ENCODE measurements at places on chromosomes 6 and 20.

DNA sequence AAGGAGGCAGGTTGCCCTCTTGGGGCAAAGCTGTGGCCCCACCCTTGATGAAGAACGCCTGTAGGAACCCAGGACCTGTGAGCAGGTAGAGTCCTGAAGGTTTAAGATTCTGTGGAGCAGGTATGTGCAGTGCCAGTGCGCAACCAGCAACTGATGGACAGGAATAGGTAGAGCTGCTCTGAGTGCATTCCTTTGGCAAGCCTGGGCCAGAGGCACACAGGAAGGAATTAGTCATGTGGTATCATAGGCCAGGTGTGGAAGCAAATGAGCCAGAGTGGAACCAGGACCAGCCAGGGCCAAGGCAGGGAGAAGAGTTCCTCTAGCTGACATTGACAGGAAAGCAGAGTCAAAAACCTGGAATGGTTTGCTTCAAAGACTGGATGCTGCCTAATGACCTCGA lies 1.4 kb upstream of the KHDC1 start:
- no peak for DNase-seq

- DNase-seq = no peak
These were observed 68.7 kb upstream of the FBXO30 start for GRCh38 chr6:145883263-145883662.

DNA sequence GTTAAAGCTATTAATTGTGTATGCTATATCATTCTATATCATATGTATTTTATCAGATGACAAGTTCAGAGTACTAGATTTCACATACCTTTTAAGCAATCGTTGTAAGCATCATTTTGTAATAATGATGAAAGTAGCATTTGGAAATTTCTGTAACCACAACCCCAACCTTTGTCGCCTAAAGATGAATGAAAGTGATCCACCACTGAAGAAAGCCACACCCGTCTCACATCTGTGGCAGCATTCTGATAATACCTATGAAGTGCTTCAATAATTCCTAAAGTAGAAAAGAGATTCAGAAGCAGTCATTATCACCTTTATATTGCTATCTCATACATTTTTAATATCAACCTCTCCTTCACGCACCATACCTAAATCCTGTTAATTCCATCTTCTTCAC lies 16.6 kb downstream of the ZUP1 start:
- DNase-seq = no peak

DNA sequence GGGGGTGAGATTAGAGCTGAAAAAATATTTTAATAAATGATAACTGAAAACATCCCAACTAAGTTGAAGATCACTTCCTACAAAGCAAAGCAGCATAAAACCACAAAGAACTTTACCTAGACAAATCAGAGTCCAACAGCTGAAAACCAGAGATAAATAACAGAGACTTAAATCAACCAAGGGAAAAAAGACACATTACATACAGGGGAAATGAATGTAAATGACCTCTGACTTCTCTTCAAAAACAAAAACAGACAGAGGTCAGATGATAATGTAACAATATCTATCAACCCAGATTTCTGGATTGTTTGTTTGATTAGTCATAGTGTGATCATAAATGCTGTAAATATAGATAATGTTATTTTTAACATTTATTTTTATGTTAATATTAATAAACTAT lies 782.8 kb downstream of the TFAP2A start:
- DNase-seq = no peak

DNA sequence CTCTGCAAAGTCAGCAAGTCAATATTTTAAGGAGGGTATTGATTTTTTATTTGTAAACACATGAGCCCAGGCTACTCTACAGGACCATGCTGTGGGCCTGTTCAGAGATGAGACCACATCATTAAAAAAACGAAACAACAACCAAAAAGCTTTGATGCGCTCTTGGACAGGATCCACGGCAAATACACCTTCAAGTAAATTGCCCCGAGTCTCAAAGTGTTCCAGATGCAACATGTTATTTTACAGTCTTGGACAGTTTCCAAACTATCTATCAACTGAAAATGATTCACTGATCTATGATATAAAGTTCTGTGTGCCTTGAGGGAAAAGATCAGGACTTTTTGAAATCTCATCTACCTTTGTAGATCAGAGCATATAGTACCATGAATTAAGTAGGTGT lies 25.8 kb upstream of the CARMIL1 start:
- no peak for DNase-seq

DNA sequence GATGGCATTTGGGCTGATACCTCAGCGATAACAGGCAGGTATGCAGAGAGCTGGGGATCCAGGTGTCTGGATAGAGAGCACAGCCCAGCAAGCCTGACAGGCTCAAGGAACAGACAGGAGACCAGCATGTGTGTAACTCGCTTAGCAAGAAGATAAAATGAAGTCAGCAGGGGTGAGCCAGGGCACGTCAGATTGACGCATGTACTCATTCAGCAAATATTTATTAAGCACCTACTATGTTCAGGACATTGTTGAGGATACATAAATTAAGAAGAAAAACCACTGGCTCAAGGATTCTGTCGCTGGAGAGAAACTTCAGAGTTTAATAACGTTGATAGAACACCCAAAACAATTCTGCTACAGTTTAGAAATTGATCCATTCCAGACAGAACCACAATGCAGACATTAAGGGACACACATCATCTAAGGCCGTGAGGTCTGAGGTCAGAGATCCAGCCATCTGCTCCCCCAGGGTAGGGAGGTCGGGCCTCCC lies 1.0 kb upstream of the DUSP22 start:
- DNase-seq = no peak

GRCh38 chr6:3026791-3027626 lies 27.3 kb downstream of the NQO2 start:
- no peak for DNase-seq

GRCh38 chr6:100255701-100256100 lies 209.0 kb downstream of the SIM1 start:
- DNase-seq = no peak

- no peak for DNase-seq
These were observed 266.4 kb downstream of the MAFB start for GRCh38 chr20:40422656-40423055.

- DNase-seq = no peak
These were observed 19.4 kb downstream of the COL11A2 start for GRCh38 chr6:33172688-33173534.

- DNase-seq = no peak
These were observed 753.4 kb downstream of the QKI start for GRCh38 chr6:164167873-164168405.

- no peak for DNase-seq
These were observed 7.2 kb upstream of the ABHD12 start for GRCh38 chr20:25397821-25398220.

GRCh38 chr6:112912416-112913101 lies 565.4 kb downstream of the RFPL4B start:
- DNase-seq = no peak

- DNase-seq = no peak
These were observed 29.1 kb downstream of the NDUFAF5 start for GRCh38 chr20:13813910-13814309.

DNA sequence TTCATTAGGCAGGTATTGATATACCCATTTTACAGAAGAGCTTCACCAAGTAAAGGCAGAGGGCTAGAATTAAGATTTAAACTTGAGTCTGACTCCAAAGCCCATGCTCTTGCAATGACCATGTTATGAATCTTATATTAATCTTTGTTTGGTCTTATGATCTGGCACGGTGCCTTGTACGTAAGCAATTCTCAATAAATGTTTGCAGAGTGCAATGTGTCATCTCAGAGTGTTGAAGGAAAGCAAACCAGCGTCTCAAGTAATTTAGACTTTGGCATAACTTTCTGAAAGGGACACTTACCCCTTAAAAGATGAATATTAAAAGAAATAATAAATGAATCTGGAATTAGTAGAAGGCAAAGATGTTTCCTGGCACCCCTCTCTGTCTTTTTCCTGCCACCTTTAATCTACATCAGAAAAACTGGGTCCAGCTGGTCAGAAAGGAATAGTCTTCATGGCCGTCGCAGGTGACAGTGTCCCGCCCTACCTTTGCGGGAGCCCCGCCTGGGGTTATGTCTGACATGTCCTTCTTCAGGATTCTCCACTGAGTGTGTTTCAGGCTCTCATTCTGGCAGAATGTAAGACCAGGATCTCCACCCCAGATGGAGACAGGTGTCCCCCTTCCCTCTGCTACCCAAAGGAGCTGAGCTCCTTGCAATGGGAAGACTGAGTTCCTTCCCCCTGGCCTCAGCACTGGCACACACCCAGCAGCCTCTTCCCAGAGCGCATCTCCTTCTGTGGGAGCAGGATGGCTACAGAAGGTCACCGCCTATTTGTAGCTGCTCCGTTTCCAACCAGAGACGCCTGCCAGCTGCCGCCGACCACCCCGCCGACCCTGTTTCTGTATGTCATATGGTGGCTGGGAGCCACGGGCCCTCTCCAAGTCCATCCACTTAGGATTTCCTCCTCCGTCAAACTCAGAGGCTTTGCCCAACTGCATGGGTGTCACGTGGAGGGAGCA lies 266.3 kb upstream of the ECI2 start:
- no peak for DNase-seq

DNA sequence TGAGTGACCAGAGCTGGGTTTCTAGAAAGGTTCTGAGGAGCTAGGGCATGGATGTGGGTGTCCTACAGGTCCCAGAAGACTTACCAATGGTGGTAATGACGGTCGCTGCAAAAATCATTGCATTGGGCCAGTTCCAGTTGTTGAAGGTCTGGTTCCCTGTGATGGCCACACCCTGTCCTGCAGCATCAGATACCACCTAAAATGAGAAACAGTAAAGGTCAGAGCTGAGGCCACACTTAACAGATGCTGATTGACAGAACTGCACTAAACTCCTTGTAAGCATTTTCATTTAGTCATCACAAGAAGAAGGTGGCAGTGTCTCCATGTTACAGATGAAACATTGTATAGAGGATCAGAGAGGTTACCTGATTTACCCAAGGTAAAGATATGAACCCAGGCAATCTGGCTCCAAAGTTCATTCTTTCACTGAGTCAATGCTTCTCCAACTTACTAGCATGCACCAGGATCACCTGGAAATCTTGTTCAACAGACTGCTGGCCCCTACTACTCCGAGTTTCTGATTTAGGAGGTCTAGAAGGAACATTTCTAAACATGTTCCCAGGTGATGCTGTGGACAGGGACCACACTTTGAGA lies 33.4 kb downstream of the KCNK5 start:
- no peak for DNase-seq

DNA sequence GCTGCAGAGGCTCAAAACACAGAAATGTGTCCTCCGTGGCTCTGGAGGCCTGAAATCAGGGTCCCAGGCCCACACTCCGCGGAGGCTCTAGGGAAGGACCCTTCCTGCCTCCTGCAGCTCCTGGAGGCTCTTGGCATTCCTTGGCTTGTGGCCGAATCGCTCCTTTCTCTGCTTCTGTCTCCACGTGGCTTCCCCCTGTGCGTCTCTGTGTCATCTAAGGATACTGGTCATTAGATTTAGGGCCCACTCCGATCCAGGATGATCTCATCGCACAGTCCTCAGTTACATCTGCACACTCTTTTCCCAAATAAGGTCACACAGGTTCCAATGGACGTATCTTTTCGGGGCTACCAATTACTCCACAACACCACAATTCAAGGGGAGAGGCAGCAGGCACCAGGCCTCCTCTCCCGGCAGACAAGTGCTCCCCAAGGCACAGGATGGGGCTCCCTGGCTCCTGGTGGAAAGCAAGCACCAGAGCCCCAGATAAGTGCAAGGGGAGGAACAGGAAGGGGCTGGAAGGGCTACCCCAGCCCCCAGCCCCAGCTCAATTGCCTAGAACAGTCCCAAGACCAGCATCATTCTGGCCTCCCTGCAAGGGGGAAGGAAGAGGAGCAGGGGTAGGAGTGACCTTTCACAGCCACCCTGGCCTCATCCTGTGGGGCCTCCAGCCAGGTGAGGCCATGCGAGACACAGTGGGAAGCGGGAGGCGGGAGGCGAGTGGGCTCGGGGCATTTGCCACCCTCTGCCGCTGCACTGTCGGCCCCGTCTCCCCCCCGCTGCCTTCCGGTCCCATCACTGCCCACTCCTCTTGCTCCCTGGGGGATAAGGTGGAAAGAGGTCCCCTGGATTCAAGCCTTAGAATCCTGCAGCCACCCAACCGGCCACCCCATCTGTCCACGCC lies 16.3 kb downstream of the NTSR1 start:
- DNase-seq = no peak

GRCh38 chr20:41664584-41664983 lies 46.4 kb upstream of the CHD6 start:
- DNase-seq = no peak

GRCh38 chr6:29558439-29559079 lies 973 bp downstream of the UBD start:
- DNase-seq = no peak

DNA sequence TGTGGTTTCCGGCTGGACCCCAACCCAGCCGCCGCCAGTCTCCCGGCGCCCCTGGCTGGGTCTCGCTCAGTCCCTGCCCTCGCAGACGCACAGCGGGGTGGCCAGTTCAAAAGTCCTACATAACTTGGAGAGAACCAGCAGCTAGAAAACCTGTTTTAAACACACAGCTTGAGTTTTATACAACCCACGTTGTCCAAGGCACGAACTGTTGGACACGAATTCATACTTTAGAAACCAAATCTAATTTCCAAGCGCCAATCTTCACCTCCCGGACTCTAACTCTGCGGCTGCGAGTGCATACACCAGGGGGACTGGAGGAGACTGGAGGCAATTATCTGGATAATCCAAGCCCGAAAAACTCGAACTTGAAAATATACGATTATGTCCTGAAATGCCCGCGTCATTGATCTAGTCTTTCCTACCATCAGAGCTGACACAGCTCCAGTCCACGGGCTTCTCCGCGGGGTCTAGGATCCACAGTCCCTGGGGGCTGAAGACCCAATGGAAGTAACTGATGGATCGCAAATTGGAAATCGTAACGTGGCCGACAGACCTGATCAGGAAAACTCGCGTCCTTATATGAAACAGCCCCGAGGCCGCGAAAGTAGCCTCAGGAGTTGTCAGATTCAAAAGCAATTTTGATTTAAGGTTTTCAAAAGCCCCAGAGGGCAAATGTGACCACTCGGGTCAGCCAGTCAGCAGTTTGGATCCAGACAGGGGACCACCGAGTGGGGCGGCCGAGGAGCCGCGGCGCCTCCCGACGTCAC lies 843 bp upstream of the HEY2 start:
- no peak for DNase-seq

GRCh38 chr6:63571361-63572043 lies 778 bp upstream of the LOC128125822 start:
- no peak for DNase-seq

- no peak for DNase-seq
These were observed 178.5 kb downstream of the ARID1B start for GRCh38 chr6:156955494-156956183.

- DNase-seq = no peak
These were observed 45.2 kb downstream of the BACH2 start for GRCh38 chr6:90251295-90251992.

- DNase-seq = no peak
These were observed 78.4 kb upstream of the TBC1D7 start for GRCh38 chr6:13406781-13407180.

GRCh38 chr6:158705386-158706126 lies 55.7 kb downstream of the SYTL3 start:
- DNase-seq = no peak

Data from left forelimb (tissue), 1 donor.